ENCODE measurements at places on chromosomes 1 and 21. TPM values are rescaled to one million over a fixed set of nuclear protein-coding genes. Genes with fewer than 3 reads are reported as not detected.

GRCh38 chr1:218430822-218431221, 85.7 kb downstream of the TGFB2 start:
- no peak overlapping the region for H3K27ac ChIP-seq
- H3K4me3 ChIP-seq: no peak overlapping the region

DNA sequence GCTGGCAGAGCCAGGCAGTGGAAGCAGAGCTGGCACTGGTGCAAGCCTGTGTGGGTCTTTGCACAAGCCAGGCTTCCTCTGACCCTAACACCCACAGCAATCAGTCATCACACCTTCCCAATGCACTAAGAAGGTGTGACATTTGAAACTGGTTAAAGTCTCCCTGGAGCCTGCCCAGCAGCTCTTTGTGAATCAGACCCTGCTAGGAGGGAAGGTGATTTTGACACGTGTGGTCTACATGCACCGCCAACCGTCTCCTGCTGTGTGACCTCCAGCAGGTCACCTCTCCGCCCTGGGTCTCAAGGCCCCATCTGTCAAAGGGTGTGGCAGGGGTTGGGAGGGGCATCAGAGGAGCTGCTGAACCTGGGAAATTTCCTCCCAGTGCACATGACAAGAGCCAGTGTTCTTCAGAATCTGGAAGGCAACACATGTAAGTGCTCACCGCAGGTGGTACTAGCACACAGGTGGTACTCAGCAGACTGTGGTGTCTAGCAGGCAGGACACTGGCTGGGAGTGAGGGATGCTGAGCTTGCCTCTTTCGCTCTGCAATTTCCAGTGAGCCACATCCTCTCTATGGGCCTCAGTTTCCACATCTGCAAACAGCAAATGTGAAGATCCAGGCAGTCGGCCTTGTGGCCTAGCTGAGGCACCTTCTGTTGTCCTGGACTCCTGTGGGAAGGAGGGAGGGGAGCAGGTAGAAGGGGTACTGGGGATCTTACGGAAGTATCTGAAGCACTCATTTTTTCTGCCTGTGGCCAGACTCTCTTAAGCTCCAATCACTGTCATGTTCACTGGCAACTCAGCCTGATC, 123.2 kb downstream of the DMRTB1 start:
- no peaks in the 10 kb centered on the region for H3K27me3 ChIP-seq
- H3K27ac ChIP-seq: peak overlapping the region; percentile 28

DNA sequence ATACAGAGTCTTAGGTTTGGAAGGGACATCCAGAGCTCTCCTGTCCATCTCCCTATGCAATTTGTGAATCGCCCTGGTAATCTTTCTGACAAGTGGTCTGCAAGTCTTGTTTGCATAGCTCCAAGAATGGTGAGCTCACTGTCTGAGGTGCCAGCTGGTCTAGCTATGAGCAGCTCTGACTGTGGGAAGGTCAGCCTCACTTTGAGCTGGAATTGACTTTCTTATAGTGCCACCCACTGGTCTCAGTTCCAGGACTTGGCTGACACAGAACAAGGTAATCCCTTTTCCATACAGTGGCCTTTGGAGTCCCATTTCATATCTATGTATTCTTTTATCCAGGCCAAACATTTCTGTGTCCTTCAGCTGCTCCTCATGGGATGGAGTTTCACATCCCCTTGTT, 95.6 kb upstream of the C8B start:
- no peak overlapping the region for H3K4me3 ChIP-seq
- no peaks in the 10 kb centered on the region for H3K27me3 ChIP-seq
- no peaks in the 10 kb centered on the region for H3K36me3 ChIP-seq

DNA sequence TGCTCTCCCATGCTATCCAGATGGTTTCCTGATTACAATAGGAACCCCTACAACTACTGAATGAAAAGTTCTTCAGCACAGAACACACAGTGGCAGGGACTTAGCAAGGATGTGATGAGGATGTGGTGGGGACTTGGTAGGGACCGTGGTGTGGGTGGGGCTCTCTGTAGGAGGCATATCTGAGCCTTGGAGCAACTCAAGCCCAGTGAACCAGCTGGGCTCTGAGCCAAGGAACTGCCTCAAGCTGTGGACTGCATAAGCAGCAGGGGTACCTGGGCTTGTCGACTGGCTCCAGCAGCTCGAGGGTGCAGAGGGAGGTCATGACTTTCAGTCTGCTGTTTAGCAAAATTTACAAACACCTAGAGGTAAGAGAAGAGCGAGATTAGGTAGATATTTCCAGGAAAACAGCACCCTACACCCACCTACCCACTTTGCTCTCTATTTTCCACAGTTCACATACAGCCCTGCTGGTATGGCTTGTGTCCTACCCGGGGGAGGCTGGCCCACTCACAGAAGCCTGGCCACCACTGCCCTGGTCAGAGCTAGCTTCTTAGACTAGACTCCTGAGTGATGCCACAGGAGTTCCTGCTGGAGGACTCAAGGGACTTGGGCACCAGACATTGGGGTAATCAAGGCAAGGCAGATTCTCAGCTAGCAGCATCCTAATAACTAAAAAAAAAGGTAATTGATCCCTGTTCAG, 86.8 kb upstream of the GCLM start:
- H3K4me3 ChIP-seq: no peak overlapping the region
- DNase-seq: no peak
- peaks cover 4% of the 10 kb centered on the region for H3K4me1 ChIP-seq

- no peak overlapping the region for H3K27ac ChIP-seq
- no peak for DNase-seq
- no peaks in the 10 kb centered on the region for H3K27me3 ChIP-seq
Observed at GRCh38 chr1:222751255-222751654, 14.3 kb downstream of the FAM177B start.

GRCh38 chr1:206012086-206012859, 9.1 kb upstream of the RAB7B start:
- no peak for DNase-seq
- no peaks in the 10 kb centered on the region for H3K4me1 ChIP-seq
- no peak overlapping the region for H3K4me3 ChIP-seq
- H3K36me3 ChIP-seq: no peaks in the 10 kb centered on the region
- peaks cover 14% of the 10 kb centered on the region for H3K27me3 ChIP-seq

DNA sequence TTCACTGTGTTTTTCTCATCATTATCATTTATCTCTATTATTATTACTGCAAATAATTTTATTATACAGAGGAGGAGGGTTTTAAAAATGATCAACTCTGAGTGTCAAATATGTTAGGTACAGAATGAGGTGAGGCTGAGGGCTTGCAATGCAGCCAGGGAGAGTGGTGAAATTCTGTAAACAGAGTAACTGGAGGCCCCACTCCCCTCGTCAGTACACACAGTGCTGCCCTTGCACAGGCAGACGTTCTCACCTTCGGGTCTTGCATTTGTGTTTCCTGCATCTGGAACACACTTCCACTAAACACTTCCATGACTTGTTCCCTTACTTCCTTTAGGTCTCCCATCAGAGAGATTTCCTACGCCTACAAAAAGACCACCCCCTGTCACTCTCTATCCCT, 24.3 kb upstream of the COA6 start:
- no peaks in the 10 kb centered on the region for H3K27me3 ChIP-seq
- DNase-seq: no peak
- no peaks in the 10 kb centered on the region for H3K4me1 ChIP-seq
- no peak overlapping the region for H3K4me3 ChIP-seq
- H3K36me3 ChIP-seq: no peaks in the 10 kb centered on the region

- no peak overlapping the region for H3K4me3 ChIP-seq
- no peaks in the 10 kb centered on the region for H3K36me3 ChIP-seq
- no peaks in the 10 kb centered on the region for H3K4me1 ChIP-seq
- no peaks in the 10 kb centered on the region for H3K27me3 ChIP-seq
Observed at GRCh38 chr1:213820362-213821149, 167.2 kb upstream of the PROX1 start.

DNA sequence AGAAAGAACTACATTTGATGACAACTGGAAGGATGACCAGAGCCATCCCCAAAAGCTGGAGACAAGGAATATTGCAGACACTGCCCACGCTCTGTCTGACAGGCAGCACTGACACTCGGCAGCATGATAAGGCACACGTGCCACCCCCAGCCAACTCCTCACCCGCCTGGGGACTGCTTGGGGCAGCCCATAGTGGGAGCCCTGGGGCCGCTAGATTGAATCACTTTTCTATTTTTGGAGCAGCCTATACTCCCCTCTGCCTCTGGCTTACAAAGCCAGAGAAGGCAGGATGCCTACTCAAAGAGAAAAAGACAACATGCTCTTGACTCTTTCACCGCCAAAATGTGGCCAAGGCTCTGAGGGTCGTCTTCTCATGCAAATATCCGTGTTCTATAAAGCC, 1.3 kb downstream of the SMG5 start:
- peak; percentile 36 for DNase-seq
- peak overlapping the region; percentile 69 for H3K27ac ChIP-seq
- peaks cover 10% of the 10 kb centered on the region for H3K4me1 ChIP-seq
- H3K4me3 ChIP-seq: peak overlapping the region; percentile 87

- H3K4me3 ChIP-seq: no peak overlapping the region
- peaks cover 10% of the 10 kb centered on the region for H3K4me1 ChIP-seq
- H3K27me3 ChIP-seq: no peaks in the 10 kb centered on the region
- H3K36me3 ChIP-seq: no peaks in the 10 kb centered on the region
Observed at GRCh38 chr1:40636777-40637176, 28.7 kb downstream of the RIMS3 start.

DNA sequence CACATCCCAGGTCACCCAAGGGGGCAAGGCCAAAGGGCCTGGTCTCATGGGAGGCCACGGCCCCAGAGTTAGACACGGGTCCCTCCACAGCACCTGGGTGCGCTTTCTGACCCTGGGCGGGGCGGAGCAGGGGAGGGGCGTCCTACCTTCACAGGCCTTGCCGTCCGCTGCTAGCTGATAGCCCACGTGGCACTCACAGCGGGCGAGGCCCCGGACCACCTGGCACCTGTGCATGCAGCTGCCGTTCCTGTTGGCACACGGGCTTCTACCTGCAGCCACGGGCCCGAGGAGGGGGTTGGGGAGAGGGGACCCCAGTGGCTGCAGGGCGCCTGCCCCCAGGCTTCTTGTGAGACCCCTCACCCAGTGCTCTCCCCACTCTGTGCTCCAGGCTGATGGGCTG, 59.9 kb downstream of the ARHGEF16 start:
- H3K4me1 ChIP-seq: no peaks in the 10 kb centered on the region
- H3K36me3 ChIP-seq: no peaks in the 10 kb centered on the region
- H3K27me3 ChIP-seq: no peaks in the 10 kb centered on the region
- no peak for DNase-seq

- peaks cover 4% of the 10 kb centered on the region for H3K36me3 ChIP-seq
- H3K4me3 ChIP-seq: no peak overlapping the region
- no peaks in the 10 kb centered on the region for H3K27me3 ChIP-seq
- H3K27ac ChIP-seq: no peak overlapping the region
- H3K4me1 ChIP-seq: no peaks in the 10 kb centered on the region
Observed at GRCh38 chr1:169957884-169958283, 64.2 kb upstream of the SCYL3 start.

GRCh38 chr1:232385221-232385620, 244.7 kb downstream of the SIPA1L2 start:
- no peak for DNase-seq
- no peak overlapping the region for H3K27ac ChIP-seq
- no peaks in the 10 kb centered on the region for H3K27me3 ChIP-seq
- no peak overlapping the region for H3K4me3 ChIP-seq
- H3K36me3 ChIP-seq: no peaks in the 10 kb centered on the region

GRCh38 chr21:34642211-34643075, 26.4 kb upstream of the CLIC6 start:
- no peaks in the 10 kb centered on the region for H3K27me3 ChIP-seq
- H3K4me1 ChIP-seq: no peaks in the 10 kb centered on the region
- H3K27ac ChIP-seq: no peak overlapping the region
- no peak for DNase-seq
- H3K4me3 ChIP-seq: no peak overlapping the region

- DNase-seq: no peak
- H3K4me1 ChIP-seq: no peaks in the 10 kb centered on the region
- no peak overlapping the region for H3K4me3 ChIP-seq
- H3K27ac ChIP-seq: no peak overlapping the region
Observed at GRCh38 chr1:88680911-88681622, 3.0 kb upstream of the PKN2 start.

DNA sequence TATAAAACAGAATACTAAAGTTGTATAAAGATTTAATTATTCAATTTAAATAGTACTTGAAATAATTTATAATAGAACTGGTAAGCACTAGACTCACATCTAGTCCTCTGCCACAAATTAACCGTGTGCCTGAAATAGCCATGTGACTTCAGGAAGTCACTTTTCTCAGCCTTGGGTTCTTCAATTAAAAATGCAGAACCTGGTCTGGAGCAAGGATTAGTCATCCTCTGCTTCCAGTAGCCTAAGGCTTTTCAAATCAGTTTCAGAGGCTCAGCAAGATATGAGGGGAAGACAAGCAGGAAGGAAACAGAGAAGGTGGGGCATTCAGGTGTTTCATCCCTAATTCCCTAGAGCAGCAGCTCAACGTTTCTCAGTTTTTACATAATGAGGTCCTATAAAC, 23.0 kb downstream of the DPH5 start:
- H3K27ac ChIP-seq: no peak overlapping the region
- H3K27me3 ChIP-seq: no peaks in the 10 kb centered on the region
- DNase-seq: no peak
- H3K4me1 ChIP-seq: peaks cover 8% of the 10 kb centered on the region
- H3K4me3 ChIP-seq: no peak overlapping the region
- peaks cover 34% of the 10 kb centered on the region for H3K36me3 ChIP-seq

DNA sequence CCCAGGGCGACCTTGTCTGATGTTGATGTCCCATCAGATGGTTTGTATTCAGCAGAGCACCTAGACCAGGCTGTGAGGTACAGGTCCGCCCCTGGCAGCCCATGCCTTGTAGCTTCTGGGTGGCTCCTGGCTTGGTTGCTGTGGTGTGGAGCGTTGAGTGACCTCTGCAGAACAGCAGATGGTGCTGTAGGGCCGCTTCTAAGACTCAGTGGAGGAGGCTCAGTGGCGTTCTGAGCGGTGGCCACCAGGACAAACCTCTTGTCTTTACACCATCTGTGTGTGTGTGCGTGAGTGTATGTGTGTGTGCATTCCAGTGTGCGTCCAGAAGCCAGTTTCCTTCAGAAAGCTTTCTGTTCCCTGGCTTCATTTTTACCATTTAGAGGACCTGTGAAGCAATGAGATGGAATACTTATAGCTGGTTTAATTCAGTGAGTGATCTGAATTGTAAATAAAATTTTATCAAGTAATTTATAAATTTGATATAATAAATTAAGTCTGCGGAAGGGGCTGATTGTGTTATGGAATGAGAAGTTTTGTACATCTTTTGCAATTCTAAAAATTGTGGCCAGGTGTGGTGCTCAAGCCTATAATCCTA, 66.1 kb downstream of the ADARB1 start:
- H3K27me3 ChIP-seq: no peaks in the 10 kb centered on the region
- DNase-seq: peak; percentile 90
- no peak overlapping the region for H3K27ac ChIP-seq
- peaks cover 9% of the 10 kb centered on the region for H3K4me1 ChIP-seq
- H3K36me3 ChIP-seq: no peaks in the 10 kb centered on the region
- no peak overlapping the region for H3K4me3 ChIP-seq

Gene PRKCZ
- 20.1 TPM for polyA plus RNA-seq

Gene MEGF6
- 7.6 TPM for polyA plus RNA-seq

Gene CD1E
- not detected for polyA plus RNA-seq

Gene RNU1-2
- polyA plus RNA-seq: not detected

Gene ROR1
- 5.5 TPM for polyA plus RNA-seq

Measured in SK-N-SH (cell line).